Right renal cortex interstitium (tissue), 3 donors: ENCODE measurements at places on chromosomes 5 and 9. TPM values are rescaled to one million over a fixed set of nuclear protein-coding genes. Genes with fewer than 3 reads are reported as not detected.

DNA sequence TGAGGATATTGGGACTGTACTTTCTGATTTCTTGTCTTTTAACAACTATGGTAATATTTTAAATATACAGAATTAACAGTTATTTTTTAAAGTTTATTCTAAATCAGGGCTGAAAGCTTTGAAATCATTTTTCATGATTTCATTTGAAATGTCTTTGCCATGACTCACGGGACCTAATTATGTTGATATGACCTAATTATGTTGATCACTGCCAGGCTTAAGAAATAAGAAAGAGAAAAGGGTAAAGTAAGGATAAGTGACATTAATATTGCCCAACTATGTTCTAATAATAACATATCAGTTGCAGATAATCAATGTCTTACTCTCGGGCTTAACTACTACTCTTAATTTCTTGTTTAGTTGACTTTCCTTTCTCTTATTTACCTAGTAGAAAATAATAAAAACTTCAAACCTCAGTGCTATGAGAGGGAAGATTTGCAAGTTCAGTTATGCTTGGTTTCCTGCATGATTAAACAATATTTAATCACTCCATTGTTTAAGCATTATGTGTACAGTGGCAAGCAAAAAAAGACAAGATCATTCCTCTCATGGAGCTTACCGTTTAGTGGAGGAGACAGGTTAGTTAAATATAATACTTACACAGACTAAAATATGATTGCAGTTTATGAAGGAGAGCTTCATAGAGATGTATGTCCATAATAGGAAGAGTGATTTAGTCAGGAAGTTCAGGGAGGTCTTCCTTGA, 67.0 kb upstream of the EIF4EBP3 start:
- no peak for DNase-seq

GRCh38 chr5:176739461-176740051, 70.8 kb upstream of the UNC5A start:
- no peak for DNase-seq

DNA sequence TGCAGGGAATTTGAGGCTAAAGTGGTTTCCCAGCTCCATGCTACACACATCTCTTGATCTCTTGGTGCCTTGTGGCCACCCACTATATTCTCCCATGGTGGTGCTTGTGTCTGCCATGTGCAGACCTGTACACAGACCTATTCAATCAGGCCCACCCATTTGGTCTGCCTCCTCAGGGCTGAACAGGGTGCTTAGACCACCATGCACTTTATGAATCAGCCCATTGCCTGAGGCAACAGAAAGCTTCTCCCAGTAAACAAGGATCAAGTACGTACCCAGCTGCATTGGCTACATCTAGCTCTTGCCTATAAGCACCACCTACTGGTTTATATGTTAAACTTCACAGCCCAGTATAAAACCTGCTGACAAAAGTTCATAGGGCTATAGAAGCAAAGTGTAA, 664.3 kb upstream of the EDIL3 start:
- DNase-seq, result no peak

GRCh38 chr9:123997665-123998277, 13.8 kb upstream of the LHX2 start:
- no peak for DNase-seq

PRR16 gene
- 2.9 TPM for polyA plus RNA-seq

CTNND2 gene
- polyA plus RNA-seq, result 2.3 TPM
